ENCODE measurements at places on chromosomes 3 and 15. TPM values are rescaled to one million over a fixed set of nuclear protein-coding genes. Genes with fewer than 3 reads are reported as not detected.

Gene LRRIQ4
- 0.16 TPM for total RNA-seq

DNA sequence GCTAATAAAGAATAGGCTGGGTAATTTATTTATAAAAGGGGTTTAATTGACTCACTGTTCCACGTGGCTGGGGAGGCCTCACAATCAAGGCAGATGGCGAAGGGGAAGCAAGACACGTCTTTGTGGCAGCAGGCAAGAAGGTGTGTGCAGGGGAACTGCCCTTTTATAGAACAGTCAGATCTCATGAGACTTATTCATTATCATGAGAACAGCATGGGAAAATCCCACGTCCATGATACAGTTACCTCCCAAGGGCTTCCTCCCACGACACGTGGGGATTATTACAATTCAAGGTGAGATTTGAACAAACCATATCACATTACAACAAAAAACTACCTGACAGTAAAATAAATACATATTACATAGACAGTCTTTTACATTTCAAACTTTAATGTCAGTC lies 414.9 kb downstream of the NAALADL2 start:
- H3K27ac ChIP-seq, result no peak overlapping the region
- H3K27me3 ChIP-seq, result no peaks in the 10 kb centered on the region
- H3K4me1 ChIP-seq, result peaks cover 19% of the 10 kb centered on the region
- no peak for DNase-seq

DNA sequence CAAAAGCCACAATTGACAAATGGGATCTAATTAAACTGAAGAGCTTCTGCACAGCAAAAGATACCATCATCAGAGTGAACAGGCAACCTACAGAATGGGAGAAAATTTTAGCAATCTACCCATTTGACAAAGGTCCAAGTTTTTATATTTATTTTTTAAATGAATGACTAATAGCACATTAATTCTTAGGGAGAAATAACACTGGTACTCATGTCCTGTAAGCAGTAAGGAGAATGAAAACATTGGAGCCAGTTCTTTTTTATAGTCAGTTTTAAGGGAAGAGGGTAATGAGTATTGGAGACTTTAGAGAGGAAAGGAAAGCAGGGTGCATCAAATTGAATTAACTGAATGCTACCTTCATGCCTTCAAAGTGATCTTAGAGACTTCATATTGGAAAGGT lies 404.7 kb upstream of the TGFBR2 start:
- no peaks in the 10 kb centered on the region for H3K36me3 ChIP-seq
- DNase-seq, result no peak
- H3K4me3 ChIP-seq, result no peak overlapping the region
- no peak overlapping the region for H3K27ac ChIP-seq

DNA sequence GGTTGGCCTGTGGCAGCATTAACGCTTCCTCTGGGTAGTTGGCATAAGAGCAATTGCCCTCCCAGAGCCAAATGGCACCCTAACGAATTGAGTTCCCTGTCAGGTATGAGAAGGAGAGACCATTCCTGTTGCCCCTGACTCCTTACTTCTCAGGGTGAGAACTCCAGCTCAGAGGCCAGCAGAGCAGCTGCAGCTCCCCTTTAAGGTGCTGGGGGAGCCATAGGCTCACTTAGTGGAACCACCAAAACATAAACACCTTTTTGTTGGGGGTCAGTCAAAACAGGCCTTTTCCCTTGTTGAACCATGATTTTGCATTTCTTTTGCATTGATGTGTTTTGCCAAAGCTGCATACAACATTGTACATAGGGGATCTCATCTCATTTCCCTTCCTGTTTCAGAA lies 28.1 kb upstream of the LHFPL4 start:
- H3K27me3 ChIP-seq, result peaks cover 6% of the 10 kb centered on the region
- no peaks in the 10 kb centered on the region for H3K36me3 ChIP-seq
- no peak overlapping the region for H3K4me3 ChIP-seq
- H3K4me1 ChIP-seq, result no peaks in the 10 kb centered on the region
- DNase-seq, result no peak

Measured in neural crest cell (in vitro differentiated cells).